CD4-positive, CD25-positive, alpha-beta regulatory T cell (primary cell): ENCODE measurements at places on chromosomes 3 and 15. TPM values are rescaled to one million over a fixed set of nuclear protein-coding genes. Genes with fewer than 3 reads are reported as not detected.

DNA sequence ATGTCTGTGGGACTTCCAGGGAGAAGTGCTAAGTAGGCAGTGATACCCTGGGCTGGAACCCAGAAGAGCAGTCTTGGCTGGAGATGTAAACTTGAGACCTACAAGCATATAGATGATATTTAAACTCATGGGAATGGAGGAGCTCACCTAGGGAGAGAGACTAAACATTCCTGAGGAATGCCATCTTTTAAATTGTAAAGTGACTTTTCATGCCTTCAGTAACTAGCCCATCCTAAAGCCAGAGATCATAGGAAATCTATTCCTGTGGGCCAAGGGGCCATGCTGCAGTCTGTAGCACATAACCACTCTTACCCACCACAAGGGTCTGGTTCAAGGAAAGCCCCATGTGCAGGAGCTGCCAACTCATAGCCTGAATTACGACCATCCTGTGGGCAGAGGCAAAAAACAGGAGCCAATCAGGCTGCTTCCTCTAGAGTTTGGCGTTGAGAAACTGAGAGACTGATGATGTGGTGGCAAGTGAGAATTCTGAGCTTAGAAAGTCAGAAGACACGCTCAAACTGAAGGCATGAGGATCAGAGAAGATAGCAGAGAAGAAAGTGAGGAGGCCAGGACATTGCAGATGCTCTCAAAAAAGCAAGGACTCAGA, 37.5 kb downstream of the CTDSPL start:
- no peak for DNase-seq

DNA sequence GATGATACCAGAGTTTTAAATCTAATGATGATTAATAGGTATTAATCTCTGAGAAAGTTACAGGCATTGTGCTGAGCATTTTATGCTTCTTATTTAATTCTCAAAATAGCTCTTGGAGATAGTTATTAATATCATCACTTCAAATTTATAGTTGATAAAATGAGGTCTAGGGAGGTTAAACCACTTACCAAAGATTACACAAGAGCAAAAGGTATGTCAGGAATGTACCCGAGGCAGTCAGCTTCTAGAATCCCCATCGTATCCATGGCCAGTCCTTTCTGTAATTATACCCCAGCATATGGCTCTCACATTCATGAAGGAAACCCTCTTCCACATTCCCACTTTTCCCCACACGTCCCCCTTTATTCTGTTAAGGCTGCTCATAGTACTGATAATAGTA, 421.3 kb downstream of the PYDC2 start:
- DNase-seq = no peak

- no peak for DNase-seq
Observed at GRCh38 chr15:73899197-73900094, 26.1 kb downstream of the TBC1D21 start.

GRCh38 chr3:105866656-105867653, 1.9 kb downstream of the CBLB start:
- no peak for DNase-seq

- DNase-seq = no peak
Observed at GRCh38 chr3:100458814-100459213, 33.6 kb upstream of the TMEM45A start.

DNA sequence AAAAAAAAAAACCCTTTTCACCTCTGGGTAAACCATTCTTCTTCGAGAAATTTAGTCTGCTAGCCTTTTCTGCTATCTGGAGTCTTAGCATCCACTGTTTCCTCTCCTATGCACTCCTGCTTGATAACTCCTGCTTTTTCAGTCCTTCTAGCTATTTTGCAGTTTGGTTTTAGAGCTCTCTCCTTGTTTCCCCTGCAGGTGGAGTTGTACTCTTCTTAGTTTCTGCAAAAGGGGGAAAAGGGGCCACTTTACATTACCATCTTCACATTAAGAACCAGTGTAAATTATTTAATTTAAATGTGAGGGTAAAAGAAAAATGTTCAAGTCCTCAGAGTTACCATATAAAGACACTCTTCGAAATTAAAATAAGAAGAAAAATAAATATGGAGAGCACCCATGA, 23.6 kb upstream of the MYLK start:
- no peak for DNase-seq

DNA sequence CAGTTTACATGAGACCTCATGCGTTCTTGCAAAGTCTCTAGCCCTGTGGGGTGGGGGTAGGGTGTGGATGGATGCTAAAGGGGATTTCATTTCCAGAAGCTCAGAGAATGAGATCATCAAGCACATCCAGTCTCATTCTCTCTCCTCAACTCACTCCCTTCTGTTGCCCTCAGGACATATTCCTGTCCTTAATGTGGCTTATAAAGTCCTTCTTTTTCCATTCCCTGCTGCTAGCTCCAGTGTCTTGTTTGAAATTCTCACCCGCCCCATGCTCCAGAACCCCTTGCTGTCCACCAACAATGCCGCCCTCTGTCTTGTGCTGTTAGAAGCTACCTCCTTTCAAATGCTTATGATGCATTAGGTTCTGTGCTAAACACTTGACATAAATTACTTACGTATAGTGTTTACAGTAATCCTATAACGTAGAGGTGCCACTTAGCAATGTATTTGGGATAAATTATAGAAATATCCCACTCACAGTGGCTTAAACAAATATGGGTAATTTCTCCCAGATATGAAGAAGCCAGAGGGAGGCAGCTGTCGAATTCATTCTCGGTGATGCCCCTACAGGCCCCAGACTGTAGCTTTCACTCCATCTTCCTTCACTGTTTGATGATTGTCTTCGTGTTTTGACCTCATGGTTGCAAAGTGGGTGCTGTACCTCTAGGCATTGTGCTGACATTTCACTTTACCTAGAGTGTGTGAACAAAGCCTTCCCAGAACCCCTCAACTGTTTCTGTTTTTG, 273.1 kb upstream of the TBL1XR1 start:
- no peak for DNase-seq

BUB1B gene
- polyA plus RNA-seq = 0.37 TPM

DZIP1L gene
- polyA plus RNA-seq = not detected

GASK1A gene
- not detected for polyA plus RNA-seq

PLCH1 gene
- polyA plus RNA-seq = not detected

DUOXA2 gene
- not detected for polyA plus RNA-seq

CYP8B1 gene
- not detected for polyA plus RNA-seq
